ENCODE measurements at places on chromosomes 1 and 21. TPM values are rescaled to one million over a fixed set of nuclear protein-coding genes. Genes with fewer than 3 reads are reported as not detected.

DNA sequence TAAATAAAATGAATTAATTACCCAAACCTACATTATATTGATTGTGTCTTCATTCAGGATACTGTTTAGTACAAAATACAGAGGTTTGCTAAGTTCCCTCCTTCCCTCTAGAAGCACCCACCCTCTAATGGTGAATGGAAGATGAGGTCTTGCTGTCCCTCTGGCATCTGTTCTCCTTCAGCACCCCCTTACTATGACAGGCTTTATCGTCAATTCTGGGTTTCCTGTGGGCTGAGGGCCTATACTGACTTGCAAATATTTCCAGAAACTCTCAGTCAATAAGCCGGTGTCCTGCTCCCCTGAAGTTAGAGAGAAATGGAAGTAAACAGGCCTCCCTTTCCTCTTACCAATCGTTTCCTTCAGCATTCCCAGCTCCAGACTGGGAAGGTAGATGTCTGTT lies 13.2 kb downstream of the LAX1 start:
- DNase-seq, result no peak

DNA sequence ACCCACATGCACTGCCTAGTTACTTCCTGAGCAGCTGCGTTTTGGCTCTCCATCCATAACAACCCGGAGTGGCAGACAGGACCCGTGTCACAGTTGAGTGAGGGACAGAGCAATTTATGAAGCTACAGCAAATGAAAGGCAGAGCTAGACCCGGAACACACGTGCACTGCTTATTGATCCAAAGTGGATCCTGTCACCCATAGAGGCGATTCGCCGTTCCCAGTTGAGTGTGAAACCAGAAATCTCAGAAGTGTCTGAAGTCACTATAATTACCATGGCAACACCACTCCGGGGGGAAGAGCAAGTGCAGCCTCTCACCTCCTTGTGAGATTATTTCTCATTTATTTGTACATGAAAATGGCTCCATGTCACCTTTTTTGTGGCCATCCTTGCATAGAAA lies 365.2 kb downstream of the DSCAM start:
- no peak for DNase-seq

DNA sequence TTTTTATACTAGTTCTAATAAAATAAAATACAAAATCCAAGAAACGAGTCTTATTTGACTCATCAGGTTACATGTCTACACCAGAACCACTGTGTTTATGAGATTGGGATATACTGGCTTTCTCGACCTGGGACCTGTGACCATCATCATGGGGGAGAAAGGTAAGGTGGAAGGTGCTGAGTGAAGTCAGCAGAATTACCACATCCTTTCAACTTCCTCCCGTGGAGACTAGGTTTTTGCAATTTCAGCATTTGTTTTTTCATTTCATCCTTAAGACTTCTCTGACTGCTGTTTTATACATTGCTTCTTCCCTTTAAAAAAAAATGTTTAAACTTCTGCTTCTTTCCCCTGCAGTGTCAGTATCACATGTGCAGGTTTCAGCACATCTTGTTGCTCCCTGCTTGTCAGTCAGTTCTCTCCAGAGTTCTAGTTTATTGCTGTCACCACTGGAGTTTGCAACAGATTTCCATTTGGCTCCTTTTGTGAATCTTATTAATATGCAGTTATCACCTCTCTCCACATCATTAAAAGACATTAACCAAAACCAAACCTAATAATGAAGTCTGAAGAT lies 60.4 kb upstream of the HAO2 start:
- no peak for DNase-seq

DNA sequence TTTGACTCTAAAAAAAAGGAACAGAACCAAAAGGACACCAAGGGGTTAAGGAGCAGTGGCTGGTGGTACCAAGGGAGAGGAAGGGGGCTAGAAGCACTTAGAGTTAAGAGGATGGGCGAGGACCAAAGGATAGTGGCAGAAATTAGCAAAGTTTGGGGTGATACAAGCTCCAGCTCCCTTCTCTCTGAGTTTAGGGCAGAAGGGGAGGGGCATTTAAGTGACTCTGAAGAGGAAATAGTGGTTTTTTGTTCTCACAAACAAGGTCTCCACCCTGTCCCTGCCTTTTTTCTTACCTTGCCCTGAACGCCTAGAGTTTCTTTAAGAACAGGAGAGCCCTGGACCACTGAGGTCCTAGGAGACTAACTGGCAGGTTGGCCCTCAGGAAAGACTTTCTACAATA lies 3.3 kb downstream of the CDC42SE1 start:
- DNase-seq, result no peak

DNA sequence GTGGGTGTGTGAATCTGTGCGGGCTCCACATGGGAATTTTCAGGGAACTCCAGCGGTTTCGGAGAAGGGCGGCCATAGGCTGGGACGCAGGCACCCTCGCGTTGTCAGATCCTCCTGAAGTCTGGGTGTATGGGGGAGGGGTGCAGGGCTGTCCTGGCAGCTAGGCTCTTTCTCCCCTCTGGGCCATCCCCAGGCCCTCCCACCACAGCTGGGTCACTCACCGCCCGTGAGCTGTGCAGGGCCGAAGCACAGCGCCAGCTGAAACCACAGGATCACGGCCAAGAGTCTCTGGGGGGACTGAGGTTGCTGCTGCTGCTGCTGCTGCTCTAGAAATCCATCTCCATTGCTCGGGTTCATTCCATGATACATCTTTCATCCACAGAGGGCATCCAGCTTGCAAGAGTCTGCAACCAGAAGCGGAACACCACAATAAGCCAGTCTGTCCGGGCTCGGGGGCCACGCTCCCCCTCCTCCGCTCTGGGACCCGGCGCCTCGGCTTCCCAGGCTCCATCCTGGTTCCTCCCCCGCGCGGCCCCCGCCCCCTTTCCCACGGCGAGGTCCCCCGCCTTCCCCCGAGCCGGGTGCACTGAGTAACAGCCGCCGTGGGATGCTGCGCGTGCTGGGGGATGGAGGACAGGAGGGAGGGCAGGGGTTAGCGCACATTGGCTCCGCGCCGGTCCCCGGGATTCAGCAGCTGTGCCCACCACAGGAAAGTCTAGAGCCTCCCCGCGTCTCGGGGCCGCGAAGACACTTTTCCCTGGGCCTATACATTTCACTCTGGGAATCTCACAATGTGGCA lies 720 bp downstream of the SUSD4 start:
- DNase-seq, result no peak

Gene PTPN22
- total RNA-seq, result not detected

Gene SLC6A9
- not detected for total RNA-seq

Gene IQGAP3
- 47.1 TPM for total RNA-seq

GRCh38 chr1:22582661-22583635 lies 19.7 kb downstream of the EPHA8 start:
- no peak for DNase-seq

GRCh38 chr1:1461721-1462317 lies 9.7 kb upstream of the ATAD3B start:
- no peak for DNase-seq

Gene RGS18
- not detected for total RNA-seq

GRCh38 chr21:36773117-36773516 lies 74.2 kb downstream of the SIM2 start:
- no peak for DNase-seq

GRCh38 chr1:21761052-21761451 lies 21.9 kb downstream of the USP48 start:
- no peak for DNase-seq

Gene LDLRAD2
- total RNA-seq, result not detected

DNA sequence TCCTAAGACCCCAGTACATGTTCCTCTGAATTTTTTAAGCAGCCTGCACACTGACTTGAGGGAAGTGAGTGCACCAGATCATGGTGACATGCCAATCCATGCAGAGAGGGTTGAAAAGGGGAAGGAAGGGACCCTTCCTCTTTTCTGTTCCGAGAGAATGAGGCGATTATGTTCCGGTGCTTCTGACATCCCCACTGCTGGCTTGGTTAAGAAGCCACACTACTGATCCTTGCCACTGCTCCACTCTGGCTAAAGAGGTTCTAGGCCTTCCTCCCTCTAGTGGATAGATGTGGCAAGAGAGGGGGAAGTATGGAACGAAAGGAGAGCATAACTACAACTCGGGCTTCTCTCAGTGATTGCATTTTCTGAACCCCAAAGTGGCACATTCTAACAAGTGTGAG lies 1.8 kb upstream of the CYB5R1 start:
- DNase-seq, result peak; percentile 44

Gene ODF2L
- 15.7 TPM for total RNA-seq

Gene NHLH1
- total RNA-seq, result not detected

Gene FCRL4
- not detected for total RNA-seq

Gene OR2L5
- total RNA-seq, result not detected

GRCh38 chr1:161736335-161736969 lies 13.1 kb upstream of the DUSP12 start:
- DNase-seq, result no peak

Gene ZMYM1
- total RNA-seq, result 19.4 TPM

GRCh38 chr21:15895142-15896106 lies 165.6 kb downstream of the USP25 start:
- peak; percentile 66 for DNase-seq

- DNase-seq, result no peak
Observed at GRCh38 chr1:203622486-203622885, 4.1 kb upstream of the ATP2B4 start.

Gene WDR64
- not detected for total RNA-seq

GRCh38 chr1:167434306-167434705 lies 84.0 kb downstream of the CD247 start:
- DNase-seq, result no peak

GRCh38 chr1:223233410-223234169 lies 90.5 kb upstream of the TLR5 start:
- DNase-seq, result peak; percentile 12

- DNase-seq, result no peak
Observed at GRCh38 chr1:36479505-36480051, 3.1 kb downstream of the CSF3R start.

GRCh38 chr1:12420171-12420570 lies 190.3 kb downstream of the VPS13D start:
- DNase-seq, result no peak

DNA sequence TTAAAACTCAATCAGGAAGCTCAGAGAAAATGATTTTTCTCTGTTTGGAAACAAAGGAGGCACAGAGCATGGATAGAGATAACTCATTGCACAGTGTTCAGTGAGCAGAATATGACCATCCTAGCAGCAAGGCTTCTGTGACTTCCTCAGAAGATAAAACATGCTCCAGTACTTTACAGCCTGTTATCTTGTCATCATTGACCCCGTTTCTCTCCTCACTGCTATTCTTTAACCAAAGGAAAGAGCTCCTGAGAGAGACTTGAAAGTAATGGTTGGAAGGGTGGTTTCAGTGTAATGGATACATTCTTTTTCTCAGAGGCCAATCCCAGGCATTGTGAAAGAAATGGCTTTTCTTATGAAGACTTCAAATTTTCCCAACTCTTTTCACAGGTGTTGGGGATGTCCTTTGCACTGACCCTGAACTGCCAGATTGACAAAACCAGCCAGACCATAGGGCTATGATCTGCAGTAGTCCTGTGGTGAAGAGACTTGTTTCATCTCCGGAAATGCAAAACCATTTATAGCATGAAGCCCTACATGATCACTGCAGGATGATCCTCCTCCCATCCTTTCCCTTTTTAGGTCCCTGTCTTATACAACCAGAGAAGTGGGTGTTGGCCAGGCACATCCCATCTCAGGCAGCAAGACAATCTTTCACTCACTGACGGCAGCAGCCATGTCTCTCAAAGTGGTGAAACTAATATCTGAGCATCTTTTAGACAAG lies 25.9 kb downstream of the CD53 start:
- DNase-seq, result no peak

DNA sequence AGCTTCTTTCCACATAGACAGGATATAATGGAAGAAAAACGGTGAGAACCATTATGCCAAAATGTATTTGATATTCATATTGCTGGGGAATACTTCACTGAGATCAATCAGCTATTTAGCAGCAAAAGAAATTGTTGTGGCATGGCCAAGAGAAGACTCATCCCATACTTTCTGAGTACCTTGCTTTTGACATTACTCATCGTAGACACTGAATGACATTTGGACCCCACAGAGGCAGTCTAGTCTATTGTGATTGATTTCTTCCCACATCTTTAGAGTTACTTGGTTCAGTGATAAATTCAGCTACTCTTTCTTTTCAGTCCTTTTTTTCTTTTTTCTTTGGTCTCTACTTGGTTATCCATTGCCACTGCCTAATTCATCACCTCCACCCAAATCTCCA lies 22.1 kb downstream of the ATP1B1 start:
- no peak for DNase-seq

GRCh38 chr1:75542818-75543570 lies 67.9 kb downstream of the SLC44A5 start:
- peak; percentile 68 for DNase-seq

GRCh38 chr1:213982289-213982671 lies 5.5 kb upstream of the PROX1 start:
- DNase-seq, result no peak

DNA sequence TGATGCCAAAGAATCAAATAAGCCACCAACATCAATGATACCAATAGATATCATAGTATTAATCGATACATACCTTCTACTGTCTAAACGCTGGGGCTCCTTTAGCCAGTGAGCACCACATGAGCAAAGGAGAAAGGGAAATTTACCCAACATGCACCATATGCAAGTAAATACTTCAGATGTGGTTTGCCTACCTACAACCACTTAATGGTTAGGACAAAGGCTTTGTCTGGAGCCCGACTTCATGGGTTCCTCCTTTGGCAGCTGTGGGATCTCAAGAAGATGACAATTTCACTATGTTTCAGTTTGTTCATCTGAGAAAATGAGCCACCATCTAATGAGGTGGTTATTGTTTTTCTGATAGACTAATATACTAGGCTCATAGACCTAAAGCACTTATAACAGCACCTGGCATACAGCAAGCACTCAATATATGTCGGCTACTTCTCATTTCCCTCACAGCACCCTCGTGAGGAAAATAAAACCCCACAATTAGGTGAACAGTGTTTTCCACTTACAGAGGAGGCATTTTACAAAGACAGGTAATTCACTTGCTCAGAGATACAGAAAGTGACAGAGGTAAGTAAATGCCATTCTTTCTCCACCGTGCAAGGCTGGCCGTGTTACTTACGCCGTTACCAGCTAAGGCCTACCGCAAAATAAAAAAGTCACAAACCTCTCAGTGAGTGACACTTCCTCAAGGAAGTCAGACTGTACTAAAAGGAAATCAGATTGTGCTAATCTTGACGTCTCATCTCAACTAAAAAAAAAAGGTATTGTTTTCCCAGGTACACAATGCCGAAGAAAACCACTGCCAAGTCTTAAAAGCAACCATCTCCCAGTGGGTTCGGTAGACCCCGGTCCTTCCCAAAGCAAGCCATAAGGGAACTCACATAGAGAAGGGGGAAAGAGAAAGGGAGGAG lies 1.6 kb downstream of the TTC13 start:
- DNase-seq, result no peak

DNA sequence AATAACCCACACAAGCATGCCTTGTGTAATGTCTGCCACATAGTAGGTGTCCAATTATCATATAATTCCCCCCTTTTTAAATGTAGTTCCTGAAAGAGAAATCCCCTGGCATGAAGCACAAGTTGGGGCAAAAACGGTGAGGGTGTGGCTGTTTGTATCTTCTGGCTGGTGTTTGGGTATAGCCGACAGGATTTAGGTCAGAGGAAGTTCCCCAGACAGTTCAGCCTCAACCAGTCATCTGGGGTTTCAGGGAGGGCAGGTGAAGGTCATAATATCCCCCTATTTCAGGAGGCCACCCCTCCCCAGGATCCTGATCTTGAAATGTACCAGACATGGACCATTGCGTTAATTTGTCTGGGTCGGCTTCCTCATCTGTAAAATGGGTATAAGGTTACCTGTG lies 29.1 kb upstream of the JUN start:
- DNase-seq, result no peak
